Chondrocyte (in vitro differentiated cells): ENCODE measurements at places on chromosomes 16 and 17. TPM values are rescaled to one million over a fixed set of nuclear protein-coding genes. Genes with fewer than 3 reads are reported as not detected.
A peak's percentile ranks its signal among the peaks of the same experiment; 100 is the strongest.

Gene HOXB9
- 0.20 TPM in 1 of 3 replicates, not detected in the others for total RNA-seq

Gene CCDC78
- total RNA-seq = 1.8 to 3.9 TPM (median 2.5 TPM) in 3 replicates

Gene CTRB2
- total RNA-seq = not detected in 3 replicates

Gene TBC1D3E
- not detected in 3 replicates for total RNA-seq

Gene PRKCB
- not detected in 3 replicates for total RNA-seq

Gene CYB5B
- total RNA-seq = 67.3 to 75.5 TPM (median 71.8 TPM) in 3 replicates

Gene CFAP119
- total RNA-seq = 6.3 to 10.0 TPM (median 7.1 TPM) in 3 replicates

Gene SULT1A1
- 1.1 to 4.9 TPM (median 2.2 TPM) in 3 replicates for total RNA-seq

Gene PLCD3
- total RNA-seq = 123 to 135 TPM (median 128 TPM) in 3 replicates

Gene CIITA
- total RNA-seq = not detected in 3 replicates

Gene NOTUM
- 0.29 TPM in 1 of 3 replicates, not detected in the others for total RNA-seq

Gene OR1A1
- total RNA-seq = not detected in 3 replicates

Gene GFAP
- 0.55 to 1.0 TPM in 2 of 3 replicates, not detected in the other for total RNA-seq

Gene OTOP3
- total RNA-seq = not detected in 3 replicates

GRCh38 chr16:29983420-29984136 lies 9.9 kb downstream of the TAOK2 start:
- peak; percentile 86 for DNase-seq

GRCh38 chr17:79001190-79002020 lies 8.2 kb downstream of the CANT1 start:
- no peak for DNase-seq

DNA sequence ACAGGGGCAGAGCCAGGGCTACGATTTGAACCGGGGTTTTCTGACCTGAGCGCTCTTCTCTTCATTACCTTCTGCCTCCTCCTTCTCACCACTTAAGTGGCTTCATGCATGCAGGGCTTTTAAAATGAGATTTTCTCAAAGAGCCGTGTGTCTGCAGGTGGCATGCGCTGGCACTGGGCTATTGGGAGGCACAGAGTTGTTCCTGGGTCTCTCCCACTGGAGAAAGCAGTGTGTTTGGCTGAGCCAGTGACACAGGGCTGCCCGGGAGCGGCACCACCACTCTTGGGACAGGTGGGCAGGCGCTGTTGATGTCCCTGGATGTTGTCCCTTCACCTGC lies 218.8 kb upstream of the CHMP6 start:
- no peak for DNase-seq

DNA sequence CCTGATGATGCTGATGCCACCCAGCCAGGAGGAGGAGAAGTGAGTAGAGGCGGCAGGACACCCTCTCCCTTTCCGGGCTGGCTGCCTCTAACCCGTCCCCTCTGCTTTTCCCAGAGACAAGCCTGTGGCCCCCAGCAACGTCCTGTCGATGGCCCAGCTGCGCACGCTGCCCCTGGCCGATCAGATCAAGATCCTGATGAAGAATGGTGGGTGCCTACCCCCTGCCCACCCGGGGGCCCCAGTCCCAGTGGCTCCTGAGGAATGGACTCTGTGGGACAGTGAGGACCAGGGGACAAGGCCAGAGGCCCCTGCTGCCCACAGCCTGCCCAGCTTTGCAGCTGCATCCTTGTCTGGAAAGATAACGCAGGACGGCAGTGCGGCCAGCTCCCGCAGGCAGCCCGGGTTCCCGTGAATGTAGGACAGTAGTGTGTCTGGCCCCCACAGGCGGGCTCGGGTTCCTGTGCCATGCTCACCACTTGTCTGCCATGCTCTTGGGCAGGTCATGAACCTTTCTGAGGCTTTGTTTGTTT lies 19.9 kb downstream of the POLR3E start:
- no peak for DNase-seq

GRCh38 chr16:3675601-3676130 lies 21.2 kb downstream of the DNASE1 start:
- no peak for DNase-seq

DNA sequence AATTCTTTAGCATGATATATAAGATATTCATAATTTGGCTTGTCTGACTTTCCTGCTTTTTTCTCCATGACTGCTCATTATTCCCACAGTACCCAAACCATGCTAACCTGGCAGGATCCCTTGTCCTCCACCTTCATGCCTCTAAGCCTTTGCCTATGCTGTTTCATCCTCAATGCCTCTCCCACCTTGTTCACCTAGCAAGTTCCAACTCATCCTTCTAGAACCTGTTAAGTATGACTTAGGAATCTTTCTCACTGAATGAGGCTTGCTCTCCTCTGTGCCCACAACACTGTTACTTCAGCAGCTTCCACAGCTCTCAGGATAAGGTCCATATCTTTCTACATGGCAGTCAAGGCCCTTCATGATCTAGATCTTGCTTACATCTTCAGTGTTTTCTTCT lies 34.0 kb downstream of the CA10 start:
- no peak for DNase-seq

- DNase-seq = peak; percentile 56
These were observed 22.3 kb downstream of the ADGRG5 start for GRCh38 chr16:57564571-57565270.

GRCh38 chr17:7444682-7445618 lies at the start of gene CHRNB1:
CHRNB1 (plus strand) TSS chr17:7445061; CDS start chr17:7445128, 67 bp downstream.
- no peak for DNase-seq

DNA sequence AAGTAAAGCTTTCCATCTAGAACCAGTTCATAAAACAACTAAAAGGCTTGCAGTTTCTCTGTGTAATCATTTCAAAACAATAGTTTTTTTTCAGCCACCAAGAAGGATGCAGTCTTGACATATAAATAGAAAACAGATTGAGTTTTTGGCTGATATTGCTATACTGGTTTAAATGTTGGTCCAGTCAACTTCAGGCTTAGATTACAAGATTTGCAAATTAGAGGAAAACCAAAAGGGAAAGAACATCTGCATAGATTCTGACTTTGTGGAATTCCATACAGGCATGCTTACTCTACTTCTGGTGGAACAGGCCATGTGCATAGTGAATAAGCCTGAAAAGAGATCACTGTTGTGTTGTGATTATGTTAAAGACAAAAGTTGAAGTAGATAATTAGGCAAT lies 150.3 kb downstream of the BCAS3 start:
- no peak for DNase-seq

GRCh38 chr16:9511389-9511788 lies 419.9 kb downstream of the HAPSTR1 start:
- no peak for DNase-seq

DNA sequence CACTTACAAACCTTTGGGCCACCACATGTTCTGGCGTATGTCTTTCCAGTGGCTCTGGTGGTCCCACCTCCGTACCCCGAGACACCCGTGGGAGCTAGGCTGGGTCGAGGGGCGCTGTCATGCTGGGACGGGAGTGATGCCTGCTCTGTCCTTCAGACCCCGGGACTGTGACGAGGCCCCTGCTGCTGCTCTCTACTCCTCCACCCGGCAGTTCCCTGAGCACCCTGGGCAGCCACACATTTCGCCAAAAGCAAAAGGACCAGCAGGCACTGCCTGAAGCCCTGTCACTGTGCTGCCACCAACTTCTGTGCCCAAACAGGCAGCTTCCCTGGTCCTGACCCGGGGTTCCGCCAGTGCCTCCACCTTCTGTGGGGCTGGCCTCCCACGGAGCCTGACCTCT lies 15.5 kb downstream of the DOC2B start:
- peak; percentile 90 for DNase-seq

DNA sequence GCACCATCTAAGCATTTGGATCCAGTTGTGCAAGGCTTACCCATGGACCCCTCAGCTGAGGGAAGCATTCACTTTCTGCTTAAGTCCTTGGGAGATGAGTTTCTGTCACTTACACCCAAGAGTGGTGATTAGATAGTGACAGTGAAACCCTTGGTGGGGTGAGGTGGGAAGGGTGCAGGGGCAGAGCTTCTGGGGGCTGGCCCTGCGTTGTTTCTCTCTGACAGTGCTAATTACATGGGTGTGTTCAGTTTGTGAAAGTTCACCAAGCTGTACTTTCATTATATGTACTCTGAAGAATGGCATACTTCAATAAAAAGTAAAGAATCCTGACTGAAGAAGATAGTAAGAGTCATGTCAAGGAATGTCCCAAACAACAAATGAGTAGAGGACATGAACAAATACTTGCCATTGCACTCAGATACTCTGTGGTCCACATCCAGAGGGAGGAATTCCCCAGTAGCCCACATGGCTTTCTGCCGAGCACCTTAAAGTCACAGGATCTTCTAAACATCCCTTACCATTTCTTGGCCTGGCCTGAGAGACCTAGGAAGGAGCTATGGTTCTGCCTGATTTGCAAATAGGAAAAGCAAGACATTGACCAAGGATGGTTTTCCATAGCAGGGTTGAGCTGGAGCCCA lies 8.4 kb downstream of the CHST6 start:
- DNase-seq = no peak

DNA sequence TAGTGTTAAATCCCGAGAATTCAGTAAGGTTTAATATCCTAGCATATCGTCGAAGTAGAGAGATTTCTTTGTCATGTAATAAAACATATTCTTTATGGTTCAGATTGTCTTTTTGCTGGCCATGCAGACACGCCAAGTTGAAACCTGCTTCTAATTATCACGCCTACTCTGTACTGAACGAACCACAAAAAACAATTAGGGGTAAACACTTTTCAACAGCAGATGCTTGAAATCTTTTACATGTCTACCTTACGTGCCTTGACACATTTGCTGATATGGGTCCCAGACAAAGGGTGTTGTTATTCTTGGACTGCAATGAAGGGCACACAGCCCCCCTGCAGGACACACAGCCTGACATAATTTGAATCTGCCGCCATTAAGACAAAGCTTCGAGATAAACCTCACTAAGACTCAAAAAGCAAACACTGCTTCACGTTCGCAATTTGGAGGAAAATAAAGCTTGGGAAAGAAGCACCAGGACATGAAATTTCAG lies 13.3 kb downstream of the WIPI1 start:
- no peak for DNase-seq

DNA sequence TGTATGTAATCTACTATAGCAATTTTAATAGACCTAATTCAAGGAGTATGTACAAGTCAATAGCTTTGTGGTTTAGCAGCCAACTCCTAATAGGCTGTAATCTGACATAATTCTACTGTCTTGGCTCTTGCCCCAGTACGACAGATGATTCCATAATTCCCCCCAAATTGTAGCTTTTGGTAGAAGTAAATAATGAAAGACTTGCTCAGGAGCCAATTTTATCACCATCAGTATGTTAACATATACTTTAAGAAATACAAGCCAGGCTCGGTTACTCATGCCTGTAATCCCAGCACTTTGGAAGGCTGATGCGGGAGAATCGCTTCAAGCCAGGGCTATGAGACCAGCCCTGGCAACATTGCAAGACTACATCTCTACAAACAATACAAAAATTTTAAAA lies 53.9 kb downstream of the AP2B1 start:
- DNase-seq = no peak

GRCh38 chr17:42612013-42612412 lies 2.5 kb downstream of the TUBG1 start:
- DNase-seq = no peak

- DNase-seq = no peak
These were observed 16.7 kb downstream of the CCR7 start for GRCh38 chr17:40548491-40548981.

- DNase-seq = no peak
These were observed 317.7 kb upstream of the TBX2 start for GRCh38 chr17:61081959-61082358.

- DNase-seq = no peak
These were observed 29.5 kb downstream of the SBK1 start for GRCh38 chr16:28321700-28322411.

GRCh38 chr16:30659507-30660423 lies 1.5 kb downstream of the FBRS start:
- no peak for DNase-seq

DNA sequence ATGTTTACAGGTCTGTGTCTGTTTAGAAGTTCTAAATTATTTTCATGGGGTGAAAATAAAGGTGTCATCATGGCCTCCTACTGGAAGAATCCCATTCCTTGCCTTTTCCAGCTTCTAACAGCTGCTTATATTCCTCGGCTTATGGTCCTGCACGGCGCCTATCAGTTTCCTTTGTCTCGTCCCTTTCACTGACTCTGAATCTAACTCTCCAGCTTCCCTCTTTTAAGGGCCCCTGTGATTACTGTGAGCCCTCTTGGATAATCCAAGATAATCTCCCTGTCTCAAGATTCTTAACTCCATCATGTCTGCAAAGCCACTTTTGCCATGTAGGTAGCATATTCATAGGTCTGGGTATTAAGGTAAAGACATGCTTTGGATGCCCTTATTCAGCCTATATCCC lies 441.0 kb upstream of the ERCC4 start:
- DNase-seq = no peak

GRCh38 chr17:75498039-75498725 lies 17.2 kb downstream of the CASKIN2 start:
- no peak for DNase-seq

DNA sequence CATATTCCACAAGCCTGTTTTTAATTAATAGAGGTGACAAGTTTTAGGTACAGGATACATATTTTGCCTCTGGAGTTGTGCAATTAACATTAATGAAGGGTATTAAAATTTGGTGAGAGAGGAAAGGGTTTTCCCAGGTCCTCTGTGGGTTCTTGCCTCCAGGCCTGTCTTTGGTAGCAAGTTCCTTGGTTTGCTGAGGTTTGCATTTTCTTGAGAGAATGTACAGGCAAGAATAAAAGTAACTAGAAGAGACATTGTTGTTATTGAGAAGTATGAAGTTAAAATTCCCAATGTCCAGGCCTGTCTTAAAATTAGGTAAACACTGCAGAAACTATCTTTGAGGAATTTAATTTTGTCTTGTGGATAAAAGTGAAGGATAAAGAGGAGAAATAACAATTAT lies 316.9 kb downstream of the WWOX start:
- DNase-seq = no peak

- DNase-seq = no peak
These were observed 44.0 kb downstream of the TUBD1 start for GRCh38 chr17:59848778-59849177.

DNA sequence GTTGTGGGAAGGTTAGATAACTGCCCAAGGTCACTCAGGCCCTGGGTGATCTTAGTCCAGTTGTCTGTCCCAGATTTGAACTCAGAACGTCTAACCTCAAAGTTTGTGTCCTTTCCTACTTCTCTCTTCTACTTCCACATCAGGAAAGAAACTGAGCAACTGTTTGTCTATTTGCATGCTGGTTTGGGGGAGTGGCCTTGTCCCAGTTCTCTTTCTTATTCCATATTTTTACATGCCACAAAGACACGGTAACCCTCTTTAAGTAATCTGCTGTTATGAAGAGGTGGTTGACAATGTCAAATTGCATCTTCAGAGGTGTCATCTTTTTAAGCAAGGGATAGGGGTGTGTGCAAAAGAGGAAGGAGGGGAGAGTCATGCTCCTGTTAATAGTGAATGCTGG lies 432.5 kb downstream of the HS3ST3B1 start:
- DNase-seq = no peak

DNA sequence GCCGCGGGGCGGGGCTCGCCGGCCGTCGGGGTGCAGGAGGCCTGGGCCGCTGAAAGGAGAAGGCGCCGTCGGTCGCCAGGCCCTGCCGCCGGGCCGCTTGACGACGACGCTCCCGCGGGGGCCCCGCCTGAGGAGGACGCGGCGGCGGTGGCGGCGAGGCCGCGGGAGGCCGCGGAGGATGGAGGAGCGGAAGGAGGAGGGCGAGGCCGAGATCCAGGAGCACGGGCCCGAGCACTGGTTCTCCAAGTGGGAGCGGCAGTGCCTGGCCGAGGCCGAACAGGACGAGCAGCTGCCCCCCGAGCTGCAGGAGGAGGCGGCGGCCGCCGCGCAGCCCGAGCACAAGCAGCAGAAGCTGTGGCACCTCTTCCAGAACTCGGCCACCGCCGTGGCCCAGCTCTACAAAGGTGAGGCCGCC lies 430 bp downstream of the HAPSTR1 start:
- no peak for DNase-seq
